ENCODE measurements at places on chromosomes 11 and 22.
A peak's percentile ranks its signal among the peaks of the same experiment; 100 is the strongest.

- DNase-seq: no peak
Measured at GRCh38 chr11:106872246-106872645, 146.0 kb downstream of the GUCY1A2 start.

- no peak for DNase-seq
Measured at GRCh38 chr11:115420505-115420904, 83.7 kb downstream of the CADM1 start.

- no peak for DNase-seq
Measured at GRCh38 chr22:27216444-27216843, 559.1 kb downstream of the MIAT start.

- no peak for DNase-seq
Measured at GRCh38 chr22:17981497-17981896, 42.9 kb downstream of the MICAL3 start.

DNA sequence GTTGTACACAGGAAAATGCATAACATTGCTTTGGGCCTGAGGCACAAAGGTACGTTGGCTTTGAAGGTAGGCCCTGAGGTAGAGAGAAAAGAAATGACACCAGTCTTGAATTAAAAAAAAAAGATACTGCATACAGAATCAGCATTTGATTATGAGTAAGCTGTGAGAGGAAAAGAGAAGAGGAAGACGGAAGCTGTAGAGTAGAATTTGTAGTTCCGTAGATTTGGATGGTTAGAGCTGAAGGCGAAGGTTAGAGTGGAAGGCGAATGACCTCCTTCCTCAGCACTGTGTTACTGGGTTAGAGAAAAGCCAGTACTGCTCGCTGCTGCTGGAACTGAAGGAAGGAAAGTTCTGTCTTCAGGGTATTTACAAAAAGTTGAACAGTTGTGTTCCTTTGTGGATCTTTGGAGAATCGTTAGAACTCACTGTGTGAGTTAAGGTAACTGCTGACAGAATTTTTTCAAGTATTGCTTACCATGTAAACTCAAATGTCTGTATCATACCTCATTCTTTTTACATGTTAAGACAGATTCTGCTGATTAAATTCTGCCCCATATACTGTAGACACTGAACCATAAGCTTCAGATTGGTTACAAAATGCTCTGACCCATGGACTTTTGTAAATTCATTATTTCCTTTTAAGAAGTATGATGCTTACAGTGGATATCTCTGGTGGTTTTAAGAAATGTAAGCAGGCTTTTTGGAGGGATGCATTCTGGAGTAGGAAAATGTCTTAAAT is 50.2 kb downstream of the MCAM start:
- DNase-seq: no peak

DNA sequence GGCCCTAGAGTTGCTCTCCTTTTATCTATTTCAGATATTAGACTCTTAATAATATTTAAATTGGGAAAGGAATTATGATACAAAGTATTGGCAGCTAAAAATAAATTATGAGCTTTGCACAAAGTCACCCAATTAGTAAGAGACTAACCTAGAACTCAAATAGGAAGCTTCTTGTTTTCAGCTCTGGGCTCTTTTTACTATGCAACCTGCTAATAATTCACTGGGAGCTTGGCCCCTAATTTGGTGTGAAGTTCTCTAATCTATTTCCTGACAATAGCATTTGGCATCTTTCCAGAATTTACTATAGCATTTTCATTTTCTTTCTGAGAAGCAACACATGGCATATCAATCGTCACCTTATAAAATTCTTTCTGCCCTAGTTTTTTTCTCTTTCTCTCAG is 727.7 kb upstream of the ANO5 start:
- DNase-seq: no peak

DNA sequence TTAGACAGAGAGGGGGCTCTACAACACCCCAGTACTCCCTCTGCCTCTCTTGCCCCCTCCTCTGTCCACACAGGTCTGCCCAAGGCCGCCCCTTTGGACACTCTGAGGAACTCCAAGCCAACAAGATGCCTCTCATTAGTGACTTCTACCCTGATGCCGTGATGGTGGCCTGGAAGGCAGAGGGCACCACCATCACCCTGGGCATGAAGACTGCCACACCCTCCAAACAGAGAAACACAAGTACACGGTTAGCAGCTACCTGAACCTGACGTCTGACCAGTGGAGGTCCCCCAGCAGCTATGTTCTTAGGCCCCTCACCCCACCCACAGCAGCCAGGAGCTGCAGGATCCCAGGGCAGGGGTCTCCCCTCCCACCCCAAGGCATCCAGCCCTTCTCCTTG is 125.1 kb downstream of the MED15 start:
- DNase-seq: no peak

- no peak for DNase-seq
Measured at GRCh38 chr11:94131047-94131717, 2.5 kb downstream of the PANX1 start.

DNA sequence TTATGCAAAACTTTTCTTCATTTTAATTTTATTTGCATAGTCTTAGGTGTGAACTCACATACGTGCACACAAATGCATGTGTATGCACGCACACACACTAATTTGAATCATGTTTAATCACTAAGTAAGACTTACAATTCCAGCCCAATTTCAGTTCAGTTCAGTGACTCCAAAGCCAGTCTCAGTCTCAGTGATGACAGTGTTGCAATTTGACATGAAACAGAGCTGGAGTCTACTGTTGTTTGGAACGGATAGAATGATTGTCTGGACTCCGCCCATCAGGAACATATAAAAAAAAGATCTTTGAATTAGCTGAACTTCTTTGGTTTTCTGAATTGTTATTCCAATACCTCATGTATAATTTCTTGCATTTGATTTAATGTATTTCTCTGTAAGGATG is 14.9 kb upstream of the OR51S1 start:
- DNase-seq: no peak

GRCh38 chr22:35605369-35605680 is 11.8 kb downstream of the MB start:
- DNase-seq: no peak

- no peak for DNase-seq
Measured at GRCh38 chr11:128575961-128576350, 11.4 kb downstream of the ETS1 start.

- DNase-seq: no peak
Measured at GRCh38 chr11:69495441-69496201, 14.2 kb downstream of the LINC01488 start.

GRCh38 chr11:408154-409007 is 6.4 kb downstream of the SIGIRR start:
- DNase-seq: no peak

DNA sequence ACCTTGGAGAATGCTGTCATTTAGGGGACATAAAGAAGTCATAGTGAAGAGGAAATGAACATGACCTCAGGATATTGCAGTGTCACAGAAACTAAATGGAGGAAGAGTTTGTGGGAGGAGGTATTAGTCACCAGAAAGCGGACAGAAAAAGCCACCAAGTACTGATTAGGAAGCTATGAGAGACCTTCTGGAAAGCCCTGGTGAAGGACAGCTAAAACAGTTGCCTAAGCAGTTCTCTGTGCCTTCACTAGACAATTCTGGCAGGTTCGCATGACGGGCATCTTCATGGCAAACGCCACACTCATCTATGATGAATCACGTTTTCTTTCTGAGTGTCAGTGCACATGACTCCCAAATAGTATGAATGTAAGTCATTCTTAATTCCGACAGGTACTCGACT is 325.8 kb downstream of the C11orf87 start:
- no peak for DNase-seq

DNA sequence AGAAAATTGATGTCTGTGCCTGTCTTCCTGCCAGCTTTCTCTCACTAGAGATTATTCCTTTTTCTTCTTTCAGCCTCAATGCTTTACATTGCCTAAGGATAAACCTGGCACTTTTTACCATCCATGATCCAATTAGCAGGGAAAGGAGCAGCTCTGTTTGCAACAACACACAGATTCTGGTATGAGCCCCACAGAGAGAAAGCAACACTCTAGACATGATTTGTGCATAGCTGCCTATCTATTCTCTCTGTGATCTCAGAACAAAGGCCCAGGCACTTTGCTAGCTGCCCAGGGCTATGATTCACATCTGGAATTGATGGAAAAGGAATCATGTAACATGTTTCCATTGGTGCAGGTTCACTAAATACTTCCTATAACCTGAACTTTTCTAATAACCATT is 685.0 kb downstream of the ETS1 start:
- DNase-seq: no peak

DNA sequence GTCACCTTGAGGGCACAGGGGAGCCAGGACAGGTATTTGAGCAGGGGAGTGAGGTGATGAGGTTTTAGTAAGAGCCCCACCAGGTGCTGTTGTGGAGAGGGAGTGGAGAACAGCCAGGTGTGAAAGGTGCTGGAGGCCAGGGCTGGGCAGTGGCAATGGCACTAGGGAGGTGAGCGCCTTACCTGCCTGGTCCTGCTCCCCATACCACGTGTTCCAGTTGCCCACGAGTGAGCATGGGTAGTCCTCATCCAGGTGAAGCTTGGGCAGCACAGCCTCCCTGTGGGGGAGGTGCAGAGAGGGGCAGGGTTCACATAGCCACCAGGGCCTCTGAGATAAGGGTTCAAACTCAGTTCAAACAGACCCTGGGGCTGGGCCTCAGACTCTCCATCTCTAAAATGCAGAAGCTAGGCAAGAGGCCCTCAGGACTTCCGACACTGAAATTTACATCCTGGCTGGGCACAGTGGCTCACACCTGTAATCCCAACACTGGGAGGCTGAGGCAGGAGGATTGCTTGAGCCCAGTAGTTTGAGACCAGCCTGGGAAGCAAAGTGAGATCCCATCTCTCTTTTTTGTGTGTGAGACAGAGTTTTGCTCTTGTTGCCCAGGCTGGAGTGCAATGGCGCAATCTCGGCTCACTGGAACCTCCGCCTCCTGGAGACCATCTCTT is 11.8 kb downstream of the NIPSNAP1 start:
- DNase-seq: no peak

- DNase-seq: no peak
Measured at GRCh38 chr22:41274856-41275255, 11.1 kb downstream of the RANGAP1 start.

DNA sequence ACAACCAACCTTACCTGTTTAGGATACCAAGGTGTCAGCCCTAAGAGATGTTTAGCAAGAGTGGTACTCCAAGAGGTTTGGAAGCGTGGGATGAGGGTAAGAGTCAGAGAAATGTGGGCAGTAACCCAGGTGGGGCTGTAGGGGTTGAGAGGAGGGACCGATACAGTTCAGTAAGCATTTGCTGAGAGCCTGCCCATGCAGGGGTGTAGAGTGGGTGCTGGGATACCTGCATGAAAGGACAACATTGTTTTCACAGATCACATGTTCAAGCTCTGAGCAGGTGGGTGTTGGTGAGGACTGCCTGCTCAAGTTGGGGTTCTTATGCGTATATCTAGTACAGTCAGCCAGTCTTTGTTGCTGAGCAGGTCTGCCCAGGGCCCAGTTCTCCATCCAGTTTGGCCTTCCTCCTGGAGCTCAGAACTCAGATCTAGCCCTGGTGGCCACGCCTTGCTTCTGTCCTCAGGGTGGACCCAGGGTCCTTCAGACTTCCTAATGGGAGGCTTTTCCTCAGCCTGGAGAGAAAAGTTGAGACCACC is 14.8 kb downstream of the PPFIBP2 start:
- DNase-seq: no peak

- peak; percentile 88 for DNase-seq
Measured at GRCh38 chr11:31643857-31644256, 134.3 kb downstream of the ELP4 start.

DNA sequence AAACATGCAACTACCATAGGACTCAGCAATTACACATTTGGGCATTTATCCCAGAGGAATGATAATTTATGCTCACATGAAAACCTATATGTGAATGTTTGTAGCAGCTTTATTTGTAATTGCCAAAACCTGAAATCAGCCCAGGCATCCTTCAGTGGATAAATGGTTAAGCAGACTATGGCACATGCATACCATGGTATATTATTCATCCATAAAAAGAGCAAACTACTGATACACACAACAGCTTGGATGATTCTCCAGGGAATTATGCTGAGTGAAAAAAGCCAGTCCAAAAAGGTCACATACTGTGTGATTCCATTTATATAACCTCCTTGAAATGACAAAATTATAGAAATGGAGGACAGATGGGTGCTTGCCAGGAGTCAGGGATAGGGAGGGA is 86.7 kb downstream of the ALX4 start:
- no peak for DNase-seq

DNA sequence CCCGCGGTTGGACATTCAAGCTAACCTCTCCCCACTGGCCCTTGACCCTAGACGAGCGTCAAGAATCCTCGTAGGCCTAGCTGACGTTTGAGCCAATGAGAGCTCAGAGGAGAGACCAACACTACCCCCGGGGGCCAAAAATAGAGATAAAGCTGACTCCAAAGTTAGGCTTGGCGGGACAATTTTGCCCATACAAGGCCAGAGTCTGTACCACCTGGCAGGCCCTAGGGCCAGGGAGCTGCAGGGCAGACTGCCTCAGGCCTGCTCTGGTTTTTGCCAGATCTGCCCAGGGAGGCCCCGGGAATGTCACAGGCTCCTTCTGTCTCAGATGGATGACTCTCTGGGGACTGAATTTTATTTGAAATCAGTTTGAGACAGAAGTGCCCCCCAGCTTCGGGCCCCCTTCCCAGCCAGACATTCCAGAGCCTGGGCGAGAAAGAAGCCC is 40.8 kb upstream of the ACCSL start:
- DNase-seq: no peak

- peak; percentile 73 for DNase-seq
Measured at GRCh38 chr11:119691701-119692539, 37.1 kb downstream of the NECTIN1 start.

- DNase-seq: peak; percentile 38
Measured at GRCh38 chr11:62921573-62922188, 518 bp upstream of the CHRM1 start.

DNA sequence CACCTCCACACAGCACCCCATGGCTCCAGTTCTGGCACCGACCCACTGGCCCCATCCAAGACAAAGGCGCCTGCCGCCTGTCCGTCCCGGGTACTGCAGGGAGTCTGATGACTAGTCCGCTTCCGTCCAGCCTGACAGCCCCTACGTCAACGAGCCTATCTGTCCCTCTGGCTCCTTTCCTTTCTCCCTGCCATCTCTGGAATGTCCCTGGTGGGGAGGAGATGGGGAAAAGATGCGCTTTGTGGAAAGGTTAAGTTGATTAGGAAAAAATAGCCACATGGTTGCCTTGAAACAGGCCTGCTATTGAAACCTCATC is 10.4 kb downstream of the PDGFB start:
- DNase-seq: no peak

DNA sequence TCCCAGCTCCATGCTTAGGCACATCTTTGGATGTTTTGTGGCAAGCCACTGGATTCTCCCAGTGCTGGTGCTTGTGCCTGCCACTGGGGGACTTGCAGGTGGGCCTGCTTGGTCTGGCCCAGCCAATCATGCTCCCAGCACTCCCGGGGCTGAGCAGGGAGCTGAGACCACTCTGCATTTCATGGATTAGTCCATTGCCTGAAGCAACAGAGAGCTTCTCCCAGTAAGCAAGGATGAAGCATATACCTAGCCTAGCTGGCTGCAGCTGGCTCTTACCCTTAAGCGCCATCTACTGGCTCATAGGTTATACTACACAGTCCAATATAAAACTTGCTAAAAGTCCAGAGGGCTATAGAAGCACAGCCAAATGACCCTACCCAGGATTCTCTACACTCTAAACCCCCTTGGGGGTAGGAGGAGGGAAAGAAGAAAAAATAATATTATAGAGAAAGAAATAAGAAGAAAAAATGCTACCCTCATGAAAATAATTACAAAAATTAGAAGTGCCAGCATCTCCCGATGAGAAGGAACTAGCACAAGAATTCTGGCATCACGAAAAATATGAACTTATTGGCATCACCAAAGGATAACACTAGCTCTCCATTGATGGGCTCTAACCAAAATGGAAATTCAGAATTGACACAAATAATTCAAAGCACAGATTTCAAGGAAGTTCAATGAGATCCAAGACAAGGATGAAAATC is 275.3 kb downstream of the C11orf87 start:
- peak; percentile 24 for DNase-seq

Measured in NCI-H524 (cell line).